ENCODE measurements at places on chromosomes 6 and 20.

GRCh38 chr6:45951321-45952167 is 64.1 kb downstream of the CLIC5 start:
- no peak for DNase-seq

GRCh38 chr6:100376103-100376502 is 88.6 kb downstream of the SIM1 start:
- no peak for DNase-seq

- DNase-seq: no peak
Measured at GRCh38 chr6:144723431-144723830, 438.3 kb downstream of the UTRN start.

GRCh38 chr6:13071550-13072345 is 256.6 kb downstream of the TBC1D7 start:
- no peak for DNase-seq

GRCh38 chr20:52469128-52469527 is 277.5 kb upstream of the ZFP64 start:
- DNase-seq: no peak

DNA sequence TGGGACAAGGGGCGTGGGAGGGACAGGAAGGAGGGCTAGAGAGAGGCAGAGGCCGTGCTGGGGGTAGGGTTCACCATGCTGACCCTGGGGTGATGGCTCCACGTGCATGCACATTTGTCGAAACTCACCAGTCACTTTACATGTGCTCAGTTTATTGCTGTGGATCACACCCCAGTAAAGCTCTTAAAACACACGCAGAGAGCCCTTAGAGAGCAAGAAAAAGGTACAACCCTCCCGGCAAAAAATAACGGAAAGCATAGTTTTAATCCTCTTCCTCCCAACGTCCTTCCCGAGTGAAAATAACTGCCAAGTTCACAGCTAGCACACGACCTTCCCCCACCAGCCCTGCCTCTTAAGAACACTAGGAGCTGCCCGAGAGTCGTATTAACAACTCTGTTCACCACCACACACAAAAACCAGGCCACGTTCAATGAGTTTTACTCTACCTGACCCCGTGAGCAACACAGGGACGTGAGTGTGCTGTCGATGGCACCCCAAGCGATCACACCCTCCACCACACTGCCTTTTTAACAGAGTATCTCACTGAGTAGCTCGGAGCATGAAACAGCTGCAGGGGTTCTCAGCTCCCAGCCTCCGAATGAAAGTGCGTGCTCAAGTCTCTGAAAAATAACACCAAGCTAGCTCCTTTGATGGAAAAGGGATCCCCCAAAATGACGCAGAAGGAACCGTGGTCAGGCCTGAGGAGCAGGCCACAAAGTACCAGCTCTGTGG is 39.7 kb downstream of the TAF4 start:
- peak; percentile 16 for DNase-seq

DNA sequence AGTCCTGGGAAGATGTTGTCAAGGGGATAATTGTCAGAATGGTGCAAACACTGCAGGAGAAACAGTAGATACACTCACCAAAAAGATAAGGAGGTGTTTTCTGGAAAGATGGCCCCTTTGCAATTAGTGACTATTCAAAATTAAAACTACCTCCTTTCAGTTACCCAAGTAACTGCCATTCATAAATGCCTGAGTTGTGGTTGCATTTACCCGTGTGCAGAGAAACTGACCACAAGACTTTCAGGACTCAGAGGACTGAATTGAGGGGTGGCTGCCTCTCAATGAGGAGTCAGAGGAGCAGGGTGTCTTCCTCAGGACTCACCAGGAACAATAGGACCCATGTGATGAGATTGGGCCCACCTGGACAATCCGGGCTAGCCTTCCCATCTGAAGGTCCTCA is 39.0 kb downstream of the GCM1 start:
- DNase-seq: no peak
